Adrenal gland (tissue), 19 donors: ENCODE measurements at places on chromosomes 5 and 9. TPM values are rescaled to one million over a fixed set of nuclear protein-coding genes. Genes with fewer than 3 reads are reported as not detected.
A peak's percentile ranks its signal among the peaks of the same experiment; 100 is the strongest.

SOX30 gene
- total RNA-seq = 0.43 TPM

RASA1 gene
- total RNA-seq = 21.5 TPM

INSL4 gene
- not detected for total RNA-seq

NOL6 gene
- 18.9 TPM for total RNA-seq

INSL6 gene
- total RNA-seq = not detected

STC2 gene
- 0.28 TPM for total RNA-seq

DMGDH gene
- 8.9 TPM for total RNA-seq

N4BP3 gene
- total RNA-seq = 0.39 TPM

- no peak overlapping the region for H3K4me3 ChIP-seq
- H3K4me1 ChIP-seq = no peaks in the 10 kb centered on the region
- H3K27ac ChIP-seq = no peak overlapping the region
These were observed 336.6 kb upstream of the RPS23 start for GRCh38 chr5:82614706-82615105.

DNA sequence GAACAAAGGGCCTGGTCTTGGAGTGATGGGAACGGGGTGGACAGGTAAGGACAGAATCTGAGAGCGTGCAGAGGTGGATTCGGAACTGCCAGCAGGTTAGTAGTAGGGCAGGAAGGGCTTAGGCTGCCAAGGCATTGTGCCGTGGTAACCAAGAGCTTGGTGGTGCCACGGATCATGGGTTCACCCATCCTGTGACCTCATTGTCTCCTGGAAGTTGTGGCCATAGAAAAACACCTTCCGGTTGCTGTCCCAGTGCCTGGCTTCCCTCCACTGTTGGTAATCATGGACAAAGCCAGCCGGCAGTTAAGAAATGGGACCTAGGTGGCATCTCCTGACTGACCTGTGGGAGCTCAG, 42.5 kb upstream of the CFAP157 start:
- no peak overlapping the region for H3K4me3 ChIP-seq
- DNase-seq = no peak
- no peaks in the 10 kb centered on the region for H3K27me3 ChIP-seq
- no peak overlapping the region for H3K27ac ChIP-seq

DNA sequence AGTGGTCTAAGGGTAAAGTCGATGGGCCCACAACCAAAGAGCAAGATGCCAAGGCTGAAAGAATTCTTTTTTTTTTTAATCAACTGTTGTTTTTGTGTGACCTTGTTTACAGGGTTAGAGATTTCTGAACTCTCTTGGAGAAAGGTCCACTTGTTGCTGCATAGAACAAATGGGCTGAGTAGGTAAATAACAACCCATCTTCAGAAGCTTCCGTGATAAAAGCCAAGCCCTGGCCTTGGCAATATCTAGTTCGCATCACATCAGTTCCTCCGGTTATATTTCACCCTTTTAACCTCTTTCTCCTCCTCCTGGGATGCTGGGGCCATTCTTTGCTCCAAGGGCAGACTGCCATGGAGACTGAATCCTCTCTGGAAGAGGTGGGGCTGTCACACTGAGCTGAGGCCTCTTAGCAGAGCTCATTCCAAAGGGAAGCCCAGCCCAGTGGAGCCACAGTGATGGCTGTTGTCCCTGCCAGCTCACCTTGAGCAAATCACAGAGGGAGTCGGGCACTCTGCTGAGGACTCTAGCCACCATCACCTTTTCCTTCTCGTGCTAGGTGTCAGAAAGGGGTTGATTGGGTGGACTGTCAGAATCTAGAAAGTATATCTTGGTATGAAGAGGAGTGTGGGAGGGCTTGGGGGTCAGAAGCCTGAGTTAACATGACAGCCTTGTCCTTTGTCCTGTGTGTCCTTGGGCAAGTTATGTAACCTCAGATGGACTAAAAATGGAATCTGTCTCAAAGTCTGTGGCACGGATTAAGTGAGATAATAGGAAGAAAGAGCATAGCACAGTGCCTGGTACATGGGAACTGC, 17.9 kb downstream of the ANKRD55 start:
- no peaks in the 10 kb centered on the region for H3K27me3 ChIP-seq
- H3K36me3 ChIP-seq = no peaks in the 10 kb centered on the region
- H3K27ac ChIP-seq = no peak overlapping the region
- H3K4me3 ChIP-seq = no peak overlapping the region

- H3K36me3 ChIP-seq = no peaks in the 10 kb centered on the region
- no peaks in the 10 kb centered on the region for H3K27me3 ChIP-seq
These were observed 22.7 kb upstream of the ANXA6 start for GRCh38 chr5:151180291-151180690.

- H3K27me3 ChIP-seq = no peaks in the 10 kb centered on the region
- no peak overlapping the region for H3K4me3 ChIP-seq
- no peaks in the 10 kb centered on the region for H3K4me1 ChIP-seq
- H3K27ac ChIP-seq = no peak overlapping the region
- DNase-seq = no peak
These were observed 96.1 kb downstream of the OTULIN start for GRCh38 chr5:14760548-14761002.

GRCh38 chr5:59782856-59783255, 110.7 kb downstream of the PDE4D start:
- H3K4me3 ChIP-seq = no peak overlapping the region
- no peak overlapping the region for H3K27ac ChIP-seq
- H3K36me3 ChIP-seq = no peaks in the 10 kb centered on the region
- no peaks in the 10 kb centered on the region for H3K27me3 ChIP-seq

DNA sequence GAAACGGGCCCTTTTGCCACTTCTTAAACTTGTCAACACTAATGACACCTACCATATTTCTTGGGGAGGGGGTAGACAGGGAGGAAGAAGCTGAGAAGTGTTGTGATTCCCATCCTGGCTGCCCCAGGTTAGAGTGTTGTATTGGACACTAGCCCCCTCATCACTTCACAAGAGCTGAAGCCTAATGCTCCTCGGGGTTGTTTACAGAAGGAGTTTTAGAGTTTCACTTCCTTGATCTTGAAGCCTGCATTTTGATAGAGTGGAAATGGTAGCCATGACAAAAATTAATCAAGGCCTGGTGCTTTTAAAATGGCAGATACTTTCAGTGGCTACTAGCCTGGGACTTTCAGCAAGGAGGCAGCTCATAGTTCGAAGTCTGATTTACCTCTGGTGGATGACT, 11.0 kb upstream of the FAM120AOS start:
- H3K27ac ChIP-seq = no peak overlapping the region
- no peaks in the 10 kb centered on the region for H3K36me3 ChIP-seq
- DNase-seq = no peak

- no peaks in the 10 kb centered on the region for H3K27me3 ChIP-seq
- no peak overlapping the region for H3K27ac ChIP-seq
- H3K4me1 ChIP-seq = no peaks in the 10 kb centered on the region
- H3K36me3 ChIP-seq = no peaks in the 10 kb centered on the region
- H3K4me3 ChIP-seq = no peak overlapping the region
- DNase-seq = no peak
These were observed 25.1 kb upstream of the FCN1 start for GRCh38 chr9:134942788-134943184.

DNA sequence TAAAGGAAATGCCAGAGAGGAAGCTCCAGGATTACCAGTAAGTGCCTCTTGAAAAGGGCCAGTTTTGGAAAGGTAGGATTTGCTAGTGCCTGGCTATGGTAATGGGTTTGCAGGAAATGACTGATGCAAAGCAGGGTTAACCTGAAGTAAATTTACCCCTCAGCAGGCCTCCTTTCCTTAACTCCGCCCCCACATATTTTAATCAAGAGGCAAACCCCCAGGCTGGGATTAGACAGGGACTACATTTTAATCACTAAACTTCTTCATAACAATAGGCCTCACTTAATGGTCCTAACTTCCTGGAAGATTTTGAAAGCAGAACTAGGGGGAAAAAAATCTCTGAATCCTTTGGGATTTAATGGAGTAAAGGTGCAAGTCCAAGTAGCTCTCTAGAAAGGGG, 10.2 kb upstream of the SLC1A3 start:
- no peak for DNase-seq
- H3K4me1 ChIP-seq = no peaks in the 10 kb centered on the region
- H3K27ac ChIP-seq = no peak overlapping the region
- no peaks in the 10 kb centered on the region for H3K27me3 ChIP-seq
- H3K4me3 ChIP-seq = no peak overlapping the region

DNA sequence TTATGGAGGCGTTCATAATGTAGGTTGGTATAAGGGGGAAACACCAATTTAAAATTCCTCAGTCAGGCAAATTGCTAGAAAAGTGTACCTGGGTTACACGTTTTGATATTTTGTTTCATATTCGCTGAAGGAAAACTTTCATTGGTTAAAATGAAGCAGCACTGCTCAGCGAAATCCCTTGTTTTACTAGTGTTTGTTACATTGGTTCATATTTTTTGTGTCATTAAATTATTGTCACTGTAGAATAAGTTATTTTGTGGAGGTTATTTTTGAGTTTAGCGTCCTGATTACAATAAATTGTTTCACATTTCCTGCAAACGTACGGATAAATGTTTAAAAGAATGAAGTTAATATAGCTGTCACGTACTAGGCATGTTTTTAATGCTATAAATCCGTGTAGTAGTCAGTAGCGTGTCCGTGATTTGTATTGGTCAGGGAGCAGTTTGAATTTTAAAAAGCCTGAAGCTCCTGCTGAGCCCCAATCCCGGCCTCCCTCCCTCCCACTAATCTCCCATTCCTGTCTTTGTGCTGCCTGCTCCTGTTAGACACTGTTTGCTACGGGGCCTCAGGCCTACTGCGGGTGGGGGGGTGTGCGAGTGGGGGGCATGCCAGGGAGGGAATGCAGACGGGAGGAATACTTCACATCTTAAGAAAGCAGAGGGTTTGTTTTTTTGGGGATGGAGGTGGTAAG, 2.0 kb downstream of the NIPBL start:
- H3K4me3 ChIP-seq = peak overlapping the region; percentile 81
- DNase-seq = no peak
- peak overlapping the region; percentile 91 for H3K27ac ChIP-seq

- H3K27me3 ChIP-seq = peaks cover 10% of the 10 kb centered on the region
- H3K4me1 ChIP-seq = no peaks in the 10 kb centered on the region
- H3K27ac ChIP-seq = no peak overlapping the region
These were observed 110.5 kb upstream of the PRSS3 start for GRCh38 chr9:33684831-33685230.

DNA sequence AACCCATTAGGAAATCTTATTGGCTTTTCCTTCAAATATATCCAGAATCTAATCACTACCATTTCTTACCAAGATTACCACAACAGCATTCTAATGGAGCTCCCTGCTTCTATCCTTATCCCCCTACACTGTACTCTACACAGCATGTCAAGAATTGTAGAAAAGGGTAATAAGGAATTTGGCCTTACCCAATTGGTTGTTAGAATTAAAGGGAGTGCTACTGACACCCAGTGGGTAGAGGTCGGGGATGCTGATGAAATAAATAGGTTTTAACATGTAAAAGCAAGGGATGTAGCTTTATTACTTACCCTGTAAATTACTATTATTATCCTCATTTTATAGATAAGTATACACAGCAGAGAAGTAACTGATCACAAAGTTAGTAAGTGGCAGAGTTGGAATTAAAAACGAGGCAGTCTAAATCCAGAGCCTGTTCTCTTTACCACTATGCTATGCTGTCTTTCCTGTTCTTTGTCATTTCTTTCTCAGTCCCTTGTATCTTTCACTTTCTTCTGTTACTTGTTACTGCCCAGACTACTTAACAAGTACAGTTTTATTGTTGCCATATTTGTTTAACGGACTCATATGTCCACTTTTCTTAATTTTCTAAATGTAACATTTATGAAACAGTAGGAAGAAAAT, 10.5 kb downstream of the SLC38A9 start:
- no peak overlapping the region for H3K4me3 ChIP-seq
- no peak overlapping the region for H3K27ac ChIP-seq
- H3K36me3 ChIP-seq = peaks cover 8% of the 10 kb centered on the region
- no peaks in the 10 kb centered on the region for H3K4me1 ChIP-seq

DNA sequence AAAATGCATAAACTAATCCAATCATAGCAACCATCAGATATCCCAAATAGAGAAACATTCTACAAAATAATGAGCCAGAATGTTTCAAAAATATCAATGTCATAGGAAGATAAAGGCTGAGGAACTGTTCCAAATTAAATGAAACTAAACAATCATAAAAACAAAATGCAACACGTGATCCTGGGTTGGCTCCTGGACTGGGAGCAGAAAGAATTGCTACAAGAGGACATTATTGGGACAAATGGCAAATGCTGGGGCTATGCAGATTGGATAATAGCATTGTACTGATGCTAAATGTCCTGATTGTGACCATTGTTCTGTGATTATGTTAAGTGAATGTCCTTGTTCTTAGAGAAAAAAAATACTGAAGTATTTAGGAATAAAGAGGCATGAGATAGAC, 54.2 kb upstream of the AKNA start:
- H3K27me3 ChIP-seq = no peaks in the 10 kb centered on the region
- no peaks in the 10 kb centered on the region for H3K36me3 ChIP-seq
- H3K4me3 ChIP-seq = no peak overlapping the region
- peaks cover 24% of the 10 kb centered on the region for H3K4me1 ChIP-seq
- H3K27ac ChIP-seq = no peak overlapping the region
- no peak for DNase-seq

DNA sequence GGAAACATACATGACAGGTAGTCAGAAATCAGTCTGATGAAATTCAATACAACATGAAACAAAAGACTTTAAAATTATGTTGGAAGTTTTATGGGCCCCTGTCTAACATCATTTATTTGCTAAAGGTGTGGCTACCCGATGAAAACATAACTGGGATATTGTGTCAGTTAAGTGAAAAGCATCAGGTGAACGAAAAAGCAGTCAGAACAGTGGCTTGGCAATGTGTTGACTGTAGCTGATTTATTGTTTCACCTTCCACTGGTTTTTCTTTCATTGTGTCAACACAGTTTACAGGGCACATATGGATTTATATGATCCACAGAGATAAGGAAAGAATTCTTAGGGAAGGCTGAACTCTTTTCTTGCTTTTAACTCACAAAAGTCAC, 429.6 kb upstream of the ZNF608 start:
- no peaks in the 10 kb centered on the region for H3K4me1 ChIP-seq
- no peaks in the 10 kb centered on the region for H3K36me3 ChIP-seq
- no peaks in the 10 kb centered on the region for H3K27me3 ChIP-seq
- H3K4me3 ChIP-seq = no peak overlapping the region
